NCI-H2171 (cell line): ENCODE measurements at places on chromosomes 3 and 15.
A peak's percentile ranks its signal among the peaks of the same experiment; 100 is the strongest.

GRCh38 chr15:88708655-88709054 lies 69.8 kb downstream of the ISG20 start:
- no peak for DNase-seq

- DNase-seq, result no peak
Observed at GRCh38 chr3:170098753-170099152, 61.0 kb downstream of the GPR160 start.

DNA sequence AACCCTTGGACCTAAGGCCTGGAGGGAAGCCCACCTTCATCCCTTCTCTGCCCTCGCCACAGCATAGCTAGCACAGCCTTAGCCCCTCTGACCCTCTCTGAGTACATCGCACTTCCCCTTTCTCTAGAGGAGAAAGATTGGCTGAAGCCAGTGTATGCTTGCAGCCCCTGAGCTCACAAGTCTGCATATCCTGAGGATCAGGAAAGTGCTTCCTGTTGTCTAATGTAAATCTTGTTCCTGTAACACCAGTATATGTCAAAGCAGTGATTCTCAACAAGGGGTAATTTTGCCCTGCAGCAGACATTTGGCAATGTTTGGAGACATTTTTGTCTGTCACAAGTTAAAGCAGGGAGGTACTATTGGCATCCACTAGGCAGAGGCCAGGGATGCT lies 2.2 kb upstream of the PRKCD start:
- DNase-seq, result no peak

DNA sequence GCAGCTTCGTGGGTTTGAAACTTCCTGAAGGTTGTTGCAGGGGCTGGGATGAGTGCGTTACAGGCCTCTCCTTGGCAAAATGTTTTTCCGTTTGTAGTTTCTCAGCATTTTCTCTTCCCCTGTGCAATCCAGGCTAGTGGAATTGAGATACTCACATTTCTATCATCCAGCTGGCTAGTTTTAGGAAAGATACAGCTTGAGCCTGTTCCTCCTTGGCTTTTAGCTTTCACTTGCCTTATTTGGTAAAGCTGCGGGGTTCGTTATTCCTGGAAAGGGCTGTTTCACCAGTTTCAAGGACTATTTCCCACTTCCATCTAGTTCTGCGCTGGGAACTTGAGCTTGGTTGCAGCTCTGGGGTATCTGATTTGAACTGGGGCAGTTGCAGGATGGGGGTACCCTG lies 90.3 kb downstream of the ITPR1 start:
- DNase-seq, result no peak

DNA sequence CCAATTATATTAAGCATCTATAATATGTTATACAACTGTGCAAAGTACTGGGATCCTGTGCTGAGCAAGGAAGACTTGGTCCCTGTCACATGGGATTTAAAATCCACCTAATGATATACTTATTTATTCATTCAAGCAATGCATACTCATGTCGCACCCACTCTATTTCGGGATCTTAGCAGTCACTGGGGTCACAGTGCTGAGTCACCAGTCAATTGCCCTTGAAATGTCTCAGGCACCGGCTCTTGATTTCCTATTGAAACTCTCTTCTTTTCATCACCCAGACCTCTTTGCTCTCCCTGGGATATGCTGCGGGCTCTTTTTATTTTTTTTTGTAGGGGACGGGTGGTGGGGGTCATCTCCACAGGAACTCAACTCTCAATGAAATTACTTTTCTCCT lies 194.5 kb upstream of the GAP43 start:
- no peak for DNase-seq

DNA sequence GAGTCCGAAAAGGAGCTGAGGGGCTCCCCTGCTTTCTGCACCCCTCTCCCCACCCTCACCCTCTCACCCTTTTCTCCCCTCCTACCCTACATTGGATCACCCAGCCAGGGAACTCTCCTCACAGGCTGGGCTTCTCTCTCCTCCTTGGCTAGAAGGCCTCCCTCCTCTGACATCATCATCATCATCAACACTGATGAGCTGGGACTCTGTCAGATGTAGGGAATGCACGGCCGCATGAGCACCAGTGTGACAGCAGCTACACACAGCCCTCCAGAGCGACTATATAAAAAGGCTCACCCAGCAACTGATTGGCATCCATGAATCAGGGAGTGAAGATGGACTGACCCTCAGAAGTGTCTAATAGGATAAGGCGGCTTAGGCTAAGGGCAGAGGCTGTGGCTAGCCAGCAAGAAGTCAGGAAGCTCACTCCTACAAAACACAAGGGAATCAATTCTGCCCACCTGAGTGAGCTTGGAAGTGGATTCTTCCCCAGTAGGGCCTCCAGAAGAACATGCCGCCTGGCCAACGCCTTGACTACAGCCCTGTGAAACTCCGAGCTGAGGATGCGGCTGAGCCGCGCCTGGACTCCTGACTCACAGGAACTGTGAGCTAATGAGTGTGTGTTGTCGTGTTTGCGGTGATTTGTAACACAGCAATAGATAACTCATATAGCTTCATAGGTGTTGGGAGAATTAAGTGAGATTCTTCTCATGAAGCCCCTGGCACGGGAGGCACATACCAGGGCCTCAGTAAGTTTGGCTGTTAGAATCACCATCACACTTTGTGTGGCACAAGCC lies 147.6 kb downstream of the FAM43A start:
- DNase-seq, result no peak

DNA sequence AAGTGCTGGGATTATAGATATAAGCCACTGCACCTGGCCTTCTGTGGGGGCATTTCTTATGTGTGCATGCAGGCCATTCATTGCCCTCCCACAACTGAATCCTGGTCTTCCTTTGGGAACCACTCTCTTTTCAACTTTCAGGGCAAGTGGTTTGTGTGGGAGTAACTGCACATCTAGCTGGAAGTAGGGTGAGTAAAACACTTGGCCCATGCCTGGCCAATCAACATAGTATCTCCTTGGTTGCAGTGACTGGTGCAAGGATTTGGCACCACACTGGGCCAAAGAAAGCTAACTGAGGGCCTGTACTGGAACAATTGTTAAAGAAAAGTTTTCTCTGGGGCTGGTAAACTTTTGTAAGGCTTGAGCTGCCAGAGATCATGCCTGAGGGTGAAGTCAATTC lies 189.2 kb upstream of the FEZF2 start:
- DNase-seq, result no peak

GRCh38 chr3:45555666-45556065 lies 38.9 kb upstream of the LIMD1 start:
- no peak for DNase-seq

GRCh38 chr15:83207660-83208366 lies at the start of gene HDGFL3:
HDGFL3 (minus strand) TSS chr15:83207823; CDS start chr15:83207414, 409 bp downstream.
- DNase-seq, result peak; percentile 57

DNA sequence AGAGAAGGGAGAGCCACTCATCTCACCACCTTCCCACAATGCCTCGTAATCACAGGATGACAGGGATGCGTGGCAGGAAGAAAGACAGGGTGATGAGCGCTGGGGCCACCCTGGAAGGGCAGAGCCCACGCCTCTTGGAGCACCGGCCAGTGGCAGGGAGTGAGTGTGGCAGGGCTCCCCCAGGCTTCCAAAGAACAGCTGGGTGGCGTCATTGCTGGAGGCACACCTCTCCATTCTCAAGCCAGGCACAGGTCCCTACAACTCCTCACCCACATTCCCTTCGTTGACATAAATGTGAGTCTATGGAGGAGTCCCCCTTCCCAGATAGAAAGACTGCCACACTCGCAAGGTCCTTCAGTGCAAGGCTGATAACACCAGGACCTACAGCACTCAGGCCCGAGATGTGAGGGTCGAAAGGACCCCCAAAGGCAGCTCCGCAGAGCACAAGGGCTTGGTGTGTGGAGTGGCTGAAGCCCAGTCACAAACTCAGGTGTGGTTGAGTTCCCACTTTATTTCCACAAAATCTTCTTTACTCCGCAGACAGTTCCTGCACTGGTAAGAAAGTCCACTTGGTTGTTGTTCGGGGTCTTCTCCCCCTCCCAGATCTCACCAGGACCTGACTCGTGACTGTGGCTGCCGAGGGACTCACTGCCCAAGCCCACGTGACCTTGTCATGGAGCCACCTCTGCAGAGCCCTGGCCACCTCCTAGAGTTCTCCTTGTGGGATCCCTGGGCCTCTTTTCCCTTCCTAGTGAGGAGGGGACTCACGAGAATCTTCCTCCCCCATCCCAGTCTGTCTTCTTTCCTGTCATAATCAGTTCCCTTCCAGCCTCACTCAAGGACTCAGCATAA lies 22.4 kb upstream of the CORO2B start:
- DNase-seq, result no peak
